D721Med (cell line): ENCODE measurements at places on chromosomes 7 and 10.

DNA sequence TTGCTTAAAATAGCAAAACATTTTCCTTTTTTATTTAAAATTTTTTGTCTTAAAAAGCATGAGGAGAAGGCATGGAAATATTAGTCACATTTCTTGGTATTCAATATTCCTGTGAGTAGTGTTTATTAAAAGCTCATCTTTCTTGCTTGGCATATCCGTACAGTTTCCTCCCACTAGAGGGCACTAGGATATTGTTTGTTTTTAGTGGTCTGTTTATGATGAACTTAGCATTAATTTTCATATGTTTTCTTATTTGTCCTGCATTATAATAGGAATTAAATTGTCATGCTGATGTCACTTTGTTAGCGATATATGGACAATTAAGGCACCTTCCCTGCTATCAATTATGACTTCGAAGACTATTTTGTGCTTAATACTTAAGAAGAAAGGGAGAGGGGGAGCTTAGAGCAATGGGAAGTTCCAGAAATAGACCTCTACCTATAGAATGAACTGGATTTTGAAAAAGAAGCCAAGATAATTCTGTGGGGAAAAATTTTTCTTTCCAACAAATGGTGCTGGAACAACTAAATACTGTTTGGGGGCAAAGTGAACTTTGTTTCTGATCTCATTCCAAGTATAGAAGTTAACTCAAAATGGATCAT is 91.0 kb upstream of the STRIP2 start:
- DNase-seq = no peak

GRCh38 chr7:30143748-30144251 is 9.0 kb downstream of the MTURN start:
- DNase-seq = no peak

GRCh38 chr7:95881597-95881996 is 109.2 kb downstream of the DYNC1I1 start:
- no peak for DNase-seq

DNA sequence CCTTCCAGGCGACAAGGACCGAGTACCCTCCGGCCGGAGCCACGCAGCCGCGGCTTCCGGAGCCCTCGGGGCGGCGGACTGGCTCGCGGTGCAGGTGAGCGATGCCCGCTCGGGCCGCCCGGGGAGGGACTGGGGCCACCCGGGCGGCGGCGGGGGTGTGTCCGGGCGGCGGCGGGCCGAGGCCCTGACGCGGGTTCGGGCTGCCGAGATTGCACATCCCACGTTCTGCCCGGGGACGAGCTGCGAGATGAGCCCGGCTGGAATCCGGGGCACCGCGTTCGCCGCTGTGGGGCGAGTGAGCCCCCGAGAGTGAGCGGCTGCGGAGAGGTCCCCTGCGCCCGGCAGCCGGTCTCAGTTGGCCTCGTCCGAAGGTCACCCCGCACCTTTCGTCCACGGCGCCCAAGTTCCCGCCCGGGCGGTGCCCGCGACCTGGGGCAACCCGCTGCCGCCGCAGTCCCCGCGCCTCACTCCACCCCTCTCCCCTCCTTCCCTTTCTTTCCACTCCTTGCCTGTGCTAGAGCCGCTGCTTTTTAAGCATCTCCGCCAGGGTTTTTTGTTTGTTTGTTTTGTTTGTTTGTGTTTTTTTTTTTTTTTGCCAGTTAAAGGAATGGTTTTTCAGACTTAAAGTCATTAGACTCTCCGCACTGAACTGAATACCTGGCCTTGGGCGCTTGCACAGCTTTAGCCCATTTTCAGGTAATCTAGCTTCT is 515 bp downstream of the RALA start:
- DNase-seq = no peak

- DNase-seq = no peak
These were observed 2.3 kb downstream of the CCDC136 start for GRCh38 chr7:128794020-128794419.

GRCh38 chr10:62147425-62147824 is 121.2 kb downstream of the RTKN2 start:
- no peak for DNase-seq

GRCh38 chr10:73859784-73860491 is 14.4 kb downstream of the CAMK2G start:
- DNase-seq = no peak

GRCh38 chr10:97534746-97535367 is 36.1 kb downstream of the UBTD1 start:
- DNase-seq = no peak

GRCh38 chr10:110612629-110613028 is 31.5 kb upstream of the RBM20 start:
- DNase-seq = no peak

GRCh38 chr7:28137463-28137862 is 43.1 kb downstream of the JAZF1 start:
- no peak for DNase-seq

DNA sequence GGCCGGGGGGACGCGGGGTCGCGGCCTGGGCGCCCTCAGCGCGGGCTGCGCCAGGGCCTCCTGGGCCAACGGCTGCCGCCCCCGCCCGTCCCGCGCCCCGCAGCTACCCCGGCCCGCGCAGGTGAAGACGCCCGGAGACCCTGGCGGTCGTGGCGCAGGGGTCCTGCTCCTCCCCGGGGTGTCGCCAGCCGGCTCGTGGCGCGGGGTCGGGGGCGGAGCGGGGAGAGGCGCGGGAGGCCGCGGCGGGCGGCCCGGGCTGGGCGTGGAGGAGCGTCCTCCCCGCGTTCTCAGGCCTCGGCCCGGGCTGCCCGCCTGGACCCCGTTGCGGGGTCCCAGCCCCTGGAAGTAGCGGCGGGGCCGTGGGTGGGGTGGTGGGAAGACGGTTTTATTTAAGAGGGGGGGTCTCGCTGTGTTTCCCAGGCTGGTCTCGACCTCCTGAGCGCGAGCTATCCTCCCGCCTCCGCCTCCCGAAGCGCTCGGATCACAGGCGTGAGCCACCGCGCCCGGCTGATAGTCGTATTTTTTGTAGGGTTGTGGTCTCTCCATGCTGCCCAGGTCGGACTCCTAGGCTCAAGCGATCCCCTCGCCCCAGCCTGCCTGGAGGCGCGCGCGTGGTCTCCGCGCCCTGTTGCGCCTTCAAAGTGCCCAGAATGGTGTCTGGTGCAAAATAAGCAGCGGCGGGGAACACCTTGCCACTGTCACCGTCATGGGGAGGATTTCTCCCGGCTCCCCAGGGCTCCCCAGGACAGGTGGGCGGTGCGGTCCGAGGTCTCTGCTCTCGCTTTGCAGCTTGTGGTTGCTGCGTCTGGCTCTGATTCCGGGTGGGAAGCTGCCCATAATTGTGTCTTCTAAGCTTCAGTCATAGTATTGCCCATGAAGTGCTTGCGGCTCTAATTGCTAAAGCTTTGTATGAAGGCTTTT is 15.3 kb upstream of the SUN1 start:
- DNase-seq = no peak

GRCh38 chr7:96953676-96954513 is 51.5 kb upstream of the DLX6 start:
- no peak for DNase-seq

DNA sequence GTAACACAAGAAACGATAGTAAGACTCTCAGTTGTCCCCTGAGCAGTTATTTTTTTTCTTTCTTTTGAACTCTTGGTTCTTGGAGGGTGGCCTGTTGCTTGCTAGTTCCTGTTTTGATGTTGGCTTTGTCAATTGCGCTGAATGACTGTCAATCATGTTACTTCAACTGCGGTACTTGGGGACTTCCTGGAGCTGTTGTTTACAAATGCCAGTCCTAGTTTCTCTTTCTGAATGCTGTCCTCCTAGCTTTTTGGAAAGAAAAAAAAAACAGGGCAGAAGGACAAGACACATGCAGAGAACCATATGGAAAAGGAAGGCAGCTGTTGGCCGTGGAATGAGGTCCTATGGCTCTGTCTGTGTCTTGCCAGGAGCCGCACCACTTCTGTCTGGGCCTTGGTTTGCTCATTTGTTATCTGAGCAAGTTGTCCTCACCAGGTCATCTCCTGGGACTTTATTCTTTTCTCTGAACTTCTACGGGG is 7.0 kb upstream of the PDCD4 start:
- DNase-seq = no peak

DNA sequence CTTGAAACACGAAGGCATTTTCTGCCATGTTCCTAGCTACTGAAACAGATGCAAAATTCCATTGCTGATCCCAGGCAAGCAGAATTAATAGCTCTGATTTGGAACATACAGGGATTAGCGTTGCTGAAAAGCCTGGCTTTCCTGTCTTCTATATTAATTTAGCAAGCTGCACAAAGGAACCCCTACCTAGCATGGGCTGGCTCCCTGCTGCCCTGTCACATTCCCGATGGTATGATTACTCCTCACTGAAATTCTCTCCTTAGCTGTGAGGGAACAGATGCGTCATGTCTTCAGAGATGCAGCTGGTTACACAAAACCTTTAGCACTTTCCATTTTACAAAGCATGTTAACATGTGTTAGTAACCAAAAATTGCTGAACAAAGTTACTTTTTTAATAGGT is 878.9 kb downstream of the TYW1 start:
- DNase-seq = no peak

- no peak for DNase-seq
These were observed 47.9 kb upstream of the NPFFR1 start for GRCh38 chr10:70331486-70332268.

DNA sequence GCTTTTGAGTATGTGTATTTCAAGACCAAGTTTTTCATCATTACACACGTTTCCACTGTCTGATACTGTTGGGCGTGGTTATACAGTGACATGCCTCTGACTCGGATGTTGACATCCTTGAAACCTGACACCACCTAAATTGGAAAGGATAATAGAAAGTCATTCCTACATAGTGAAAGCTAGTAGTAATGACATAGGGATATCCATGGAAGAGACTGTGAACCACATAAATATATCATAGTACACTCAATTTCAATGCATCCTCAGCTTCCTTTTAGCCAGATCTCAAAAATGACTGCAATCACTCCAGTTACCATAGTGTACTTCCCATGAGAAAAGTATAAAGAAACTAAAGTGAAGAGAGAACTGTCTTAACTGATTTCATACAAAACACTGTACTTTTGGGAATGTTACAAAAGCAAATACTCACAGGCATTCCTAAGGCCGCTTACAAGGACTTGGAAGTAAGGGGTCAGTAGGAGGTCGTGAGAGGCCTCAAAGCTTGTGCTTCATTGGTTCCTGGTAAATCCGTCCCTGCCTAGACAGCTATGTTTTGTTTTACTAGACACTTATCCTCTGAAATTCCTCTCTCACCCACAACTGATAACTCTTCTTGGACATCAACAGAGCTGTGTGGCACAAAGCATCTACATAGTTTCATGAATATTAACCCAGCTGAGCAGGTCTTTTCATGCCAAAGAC is 71.8 kb upstream of the VWDE start:
- DNase-seq = no peak

GRCh38 chr10:44044549-44044948 is 340.3 kb downstream of the CXCL12 start:
- no peak for DNase-seq

DNA sequence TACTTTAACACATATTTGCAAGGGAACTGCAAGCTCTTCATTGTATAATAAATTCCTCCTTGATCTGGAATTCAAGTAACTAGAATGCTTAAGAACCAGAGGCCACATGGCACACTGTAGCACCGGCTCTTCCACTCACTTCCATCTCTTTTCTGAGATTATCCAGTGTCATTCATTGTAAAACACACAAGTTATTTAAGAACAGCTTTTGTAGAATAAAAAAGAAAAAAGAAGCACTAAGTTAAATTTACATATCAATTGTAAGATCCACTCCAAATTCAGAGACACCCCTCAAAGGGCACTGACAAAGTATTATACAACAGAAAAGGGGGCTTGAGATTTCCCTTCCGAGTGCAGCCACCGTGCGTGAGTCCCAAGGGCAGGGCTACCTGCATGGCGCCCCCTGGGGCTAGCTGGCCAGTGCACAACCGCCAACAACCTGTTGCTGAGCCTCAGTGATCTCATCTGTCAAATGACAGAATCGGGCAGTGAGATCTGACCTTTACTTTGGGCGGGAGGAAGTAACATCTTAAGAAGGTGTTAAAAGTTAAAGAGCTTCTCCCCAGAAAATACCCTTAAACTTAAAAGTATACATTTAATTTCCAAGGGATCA is 12.5 kb downstream of the GLI3 start:
- DNase-seq = no peak

- DNase-seq = no peak
These were observed 133.7 kb upstream of the SEMA3E start for GRCh38 chr7:83782628-83783027.

GRCh38 chr7:29918850-29919249 is 70.8 kb downstream of the SCRN1 start:
- DNase-seq = no peak

GRCh38 chr10:101827919-101828600 is 9.8 kb upstream of the OGA start:
- DNase-seq = no peak
